H1 (cell line): ENCODE measurements at places on chromosomes 7 and 10. TPM values are rescaled to one million over a fixed set of nuclear protein-coding genes. Genes with fewer than 3 reads are reported as not detected.

- no peak for DNase-seq
Observed at GRCh38 chr10:21528236-21529031, 3.0 kb upstream of the SKIDA1 start.

GRCh38 chr10:42801135-42801534 is 18.5 kb downstream of the BMS1 start:
- no peak for DNase-seq

DNA sequence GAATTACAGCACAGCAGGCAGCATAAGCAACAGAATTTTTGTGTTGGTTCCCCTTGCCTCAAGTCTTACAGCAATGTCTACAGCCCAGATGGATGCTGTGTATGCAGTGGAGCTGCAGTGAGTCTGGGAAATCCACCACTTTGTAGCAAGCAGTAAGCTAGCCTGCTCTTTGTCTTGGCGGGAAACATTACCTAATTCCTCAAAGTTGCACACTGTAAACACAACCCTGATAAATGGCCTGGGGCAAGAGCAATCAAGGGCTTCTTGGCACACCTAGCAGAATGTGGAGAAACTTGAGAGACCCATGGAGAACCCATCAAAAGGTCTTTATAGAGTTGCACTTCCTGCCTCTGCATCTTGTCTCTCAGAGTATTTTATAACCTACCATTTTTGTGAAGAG is 102.0 kb upstream of the FOXP2 start:
- DNase-seq, result no peak

DNA sequence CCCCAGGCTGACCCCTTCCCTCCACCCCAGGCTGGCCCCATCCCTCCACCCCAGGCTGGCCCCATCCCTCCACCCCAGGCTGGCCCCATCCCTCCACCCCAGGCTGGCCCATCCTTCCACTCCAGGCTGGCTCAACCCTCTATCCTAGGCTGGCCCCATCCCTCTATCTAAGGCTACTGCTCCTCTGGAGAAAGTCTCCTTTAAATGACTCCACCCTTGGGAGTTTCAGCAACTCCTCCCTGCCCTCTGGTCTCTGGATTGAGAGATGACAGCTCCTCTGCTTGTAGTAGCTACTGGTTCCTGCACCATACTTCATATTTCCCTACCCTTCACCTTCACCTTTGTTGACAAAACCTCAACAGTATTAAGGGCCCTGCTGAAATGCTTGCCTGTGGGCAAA is 8.5 kb downstream of the PRLHR start:
- no peak for DNase-seq

GRCh38 chr7:79046061-79046460 is 407.4 kb downstream of the MAGI2 start:
- no peak for DNase-seq

DNA sequence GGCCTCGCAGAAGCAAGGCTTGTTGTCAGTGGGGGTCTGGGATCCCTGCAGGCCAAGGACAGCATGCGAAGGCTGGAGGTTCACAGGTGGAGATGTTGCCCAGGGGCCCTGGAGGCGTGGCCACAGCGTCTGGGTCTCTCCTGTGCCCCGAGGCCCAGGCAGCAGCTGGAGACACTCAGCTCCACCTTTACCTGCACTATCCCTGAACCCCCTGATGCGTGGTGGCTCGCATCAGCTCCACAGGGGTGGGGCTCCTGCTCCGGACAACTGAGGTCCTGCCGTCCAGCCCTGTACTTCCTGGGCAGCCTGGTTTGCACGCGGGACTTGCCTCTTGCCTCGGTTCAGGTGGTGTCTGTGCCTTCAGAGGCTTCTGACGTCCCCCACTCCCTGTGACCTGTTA is 54.6 kb upstream of the ZNF32 start:
- DNase-seq, result no peak

GFRA1 gene
- total RNA-seq, result 2.0 TPM in 2 replicates

COBL gene
- 36.5 and 40.4 TPM in 2 replicates for total RNA-seq

PDK4 gene
- total RNA-seq, result 0.23 and 0.26 TPM in 2 replicates

BEND7 gene
- total RNA-seq, result 5.9 and 8.2 TPM in 2 replicates

TMEM176A gene
- 0.90 and 1.3 TPM in 2 replicates for total RNA-seq

EVX1 gene
- total RNA-seq, result not detected in 2 replicates

SPACDR gene
- total RNA-seq, result 0.33 TPM in 1 of 2 replicates, not detected in the other
